ENCODE measurements at places on chromosomes 7 and 10.

DNA sequence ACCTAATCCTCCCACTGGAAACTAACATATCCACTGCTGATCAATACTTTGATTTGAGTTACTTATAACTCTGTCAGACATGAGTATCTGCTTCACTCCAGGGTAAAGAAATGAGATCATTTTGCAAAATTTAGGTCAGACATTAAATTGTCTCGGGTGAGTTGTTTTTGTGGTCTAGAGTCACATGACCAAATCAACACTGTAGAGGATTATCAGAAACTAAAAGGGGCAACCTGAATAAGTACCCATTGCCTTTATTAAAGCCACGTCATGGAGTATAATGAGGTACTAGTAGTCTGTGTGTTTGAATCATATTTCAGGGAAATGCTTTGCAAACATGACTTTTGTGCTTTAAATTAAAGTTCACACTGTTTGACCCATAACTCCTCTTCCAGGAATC is 107.7 kb upstream of the ADO start:
- no peak for DNase-seq

DNA sequence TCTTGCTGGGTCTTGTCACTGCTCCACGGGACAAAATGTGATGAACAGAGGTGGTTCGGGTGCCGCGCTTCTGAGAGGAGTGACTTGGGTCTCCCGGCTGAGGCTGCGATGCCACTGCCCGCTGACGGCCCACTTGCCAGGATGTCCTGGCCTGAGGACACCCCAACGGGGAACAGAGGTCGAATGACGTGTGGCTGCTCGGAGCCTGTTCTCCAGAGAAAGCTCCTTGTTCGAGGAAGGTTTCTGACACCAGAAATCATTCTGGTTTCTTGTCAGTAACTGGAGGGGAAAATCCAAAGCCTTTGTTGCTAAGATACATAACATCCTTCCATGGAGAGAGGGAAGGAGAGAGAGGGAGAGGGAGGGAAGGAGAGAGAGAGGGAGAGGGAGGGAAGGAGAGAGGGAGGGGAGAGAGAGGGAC is 236.4 kb downstream of the WDR37 start:
- no peak for DNase-seq

DNA sequence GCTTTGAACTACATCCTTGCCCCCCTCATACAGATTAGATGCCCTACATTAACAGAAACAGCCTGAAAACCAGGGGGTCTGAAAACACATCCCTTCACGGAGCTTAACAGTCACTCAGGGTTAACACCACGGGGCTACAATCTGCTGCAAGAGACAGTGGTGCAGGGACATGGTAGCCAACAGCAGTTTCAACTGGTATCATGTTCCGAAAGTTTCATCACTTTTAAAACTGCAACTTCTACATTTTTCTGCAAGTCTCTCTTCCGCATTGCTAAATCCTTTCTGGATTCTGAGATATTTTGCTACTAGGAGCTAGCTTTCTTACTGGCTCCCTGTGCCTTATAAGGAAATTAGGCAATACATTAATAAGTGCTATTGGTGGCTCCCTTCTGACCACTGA is 92.6 kb downstream of the JAZF1 start:
- no peak for DNase-seq

GRCh38 chr10:43906490-43906889 is 257.8 kb upstream of the ZNF32 start:
- no peak for DNase-seq

Measured in CD4-positive, alpha-beta T cell treated with Interleukin-10 for 1 hour (primary cell).